ENCODE measurements at places on chromosomes 5 and 9.

DNA sequence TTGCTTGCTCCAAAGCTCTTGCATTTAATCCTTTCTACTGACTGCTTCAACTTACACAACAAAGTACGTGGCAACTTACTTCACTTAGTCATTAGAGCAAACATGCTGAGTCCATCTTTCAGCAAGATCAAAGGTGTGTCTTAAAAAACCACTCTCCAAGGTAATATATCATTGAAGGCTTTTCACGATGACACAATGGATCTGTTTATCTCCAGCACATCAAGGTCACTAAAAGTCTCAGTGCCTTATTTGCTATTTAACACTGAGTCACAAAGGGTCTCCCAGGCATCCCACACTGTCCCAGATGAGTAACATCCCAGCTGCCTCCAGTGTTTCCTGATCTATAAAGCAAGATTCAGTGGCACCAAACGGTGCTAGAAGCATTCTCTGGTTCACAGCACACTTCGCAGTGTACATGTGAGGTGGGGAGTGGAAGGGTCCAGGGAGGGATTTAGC, 3.7 kb upstream of the CLK4 start:
- DNase-seq = no peak

GRCh38 chr9:20684875-20685696, 1.0 kb downstream of the FOCAD start:
- no peak for DNase-seq

GRCh38 chr9:75639971-75640610, 250.4 kb upstream of the PCSK5 start:
- DNase-seq = no peak

- DNase-seq = no peak
Measured at GRCh38 chr5:176979669-176980068, 26.9 kb downstream of the UIMC1 start.

DNA sequence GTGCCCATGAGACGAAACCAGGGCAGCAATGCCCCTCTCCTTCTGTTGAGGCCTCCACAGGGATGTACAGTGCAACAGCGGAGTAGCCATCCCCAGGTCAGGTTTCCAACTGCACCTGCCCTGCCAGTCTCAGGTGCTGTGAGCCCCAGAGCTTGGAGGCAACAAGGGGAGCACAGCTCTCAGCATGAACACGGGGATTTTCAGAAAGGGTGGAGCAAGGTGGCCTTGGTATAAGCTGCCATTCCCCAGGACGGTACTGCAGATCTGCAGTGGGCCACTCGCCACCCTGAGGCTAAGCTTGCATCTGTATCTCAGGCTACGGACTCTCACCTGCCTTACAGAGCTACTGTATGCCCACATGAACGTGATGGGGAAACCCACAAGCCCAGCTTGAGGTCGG, 103.6 kb downstream of the GABBR2 start:
- DNase-seq = no peak

- DNase-seq = peak; percentile 54
Measured at GRCh38 chr5:132294728-132295504, 722 bp downstream of the SLC22A4 start.

- DNase-seq = no peak
Measured at GRCh38 chr9:72041775-72042194, 18.6 kb downstream of the C9orf57 start.

- no peak for DNase-seq
Measured at GRCh38 chr9:98432134-98432533, 176.7 kb upstream of the TBC1D2 start.

- DNase-seq = no peak
Measured at GRCh38 chr5:52710310-52710971, 77.3 kb upstream of the ITGA1 start.

DNA sequence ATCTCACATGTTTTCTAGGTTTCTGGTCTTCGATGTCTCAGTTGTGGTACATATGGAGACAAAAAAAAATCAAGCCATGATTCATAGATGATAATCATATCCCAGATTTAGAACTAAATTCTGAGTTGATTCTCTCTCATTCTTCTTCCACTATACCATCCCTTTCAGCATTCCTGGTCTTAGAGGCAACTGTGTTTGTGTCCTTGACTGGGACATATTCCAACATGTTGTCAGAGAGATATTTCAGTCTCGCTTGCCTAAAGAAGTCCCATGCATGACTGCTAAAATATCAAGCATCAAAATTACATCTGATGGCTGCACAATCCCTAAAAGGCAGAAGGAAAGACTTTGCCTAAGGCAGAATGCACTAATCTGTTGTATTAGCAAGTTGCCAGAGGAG, 236.6 kb downstream of the PSAT1 start:
- no peak for DNase-seq

DNA sequence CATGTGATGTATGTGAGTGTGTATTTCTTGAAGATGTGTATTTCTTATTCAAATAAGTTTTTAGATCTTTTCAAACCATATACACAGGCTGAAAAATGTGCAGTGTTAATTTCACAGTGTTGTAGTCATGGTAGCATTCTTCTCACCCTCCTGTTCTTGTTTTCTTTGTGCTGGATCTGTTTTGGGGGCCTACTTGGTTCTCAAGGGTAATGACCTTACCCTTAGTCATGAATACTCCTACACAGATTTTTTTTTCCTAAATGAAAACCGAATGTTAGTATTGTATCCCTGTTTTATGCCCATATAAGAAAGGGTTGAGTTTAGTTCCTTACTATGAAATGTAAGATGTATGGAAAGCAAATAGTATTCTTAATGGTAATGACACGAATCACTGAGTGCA, 88.0 kb downstream of the SLC44A1 start:
- no peak for DNase-seq

DNA sequence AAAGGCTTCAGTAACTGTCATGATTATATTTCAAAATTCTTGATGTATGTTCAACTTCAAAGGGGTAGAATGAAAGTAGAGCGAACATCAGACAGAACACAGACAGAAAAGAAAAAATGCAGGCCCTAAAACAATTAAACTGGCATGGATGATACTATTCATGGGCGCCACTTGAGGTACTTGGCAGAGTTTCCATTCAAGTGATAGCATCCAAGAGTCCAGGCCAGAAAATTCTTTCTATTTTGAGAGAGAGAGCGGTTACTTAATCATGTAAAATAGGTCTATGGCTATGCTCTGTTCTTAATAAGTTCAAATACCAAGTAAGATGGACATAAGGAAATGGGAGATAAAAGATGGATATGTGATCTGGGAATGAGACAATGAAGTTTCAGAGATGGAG, 21.4 kb upstream of the PRR16 start:
- DNase-seq = no peak

DNA sequence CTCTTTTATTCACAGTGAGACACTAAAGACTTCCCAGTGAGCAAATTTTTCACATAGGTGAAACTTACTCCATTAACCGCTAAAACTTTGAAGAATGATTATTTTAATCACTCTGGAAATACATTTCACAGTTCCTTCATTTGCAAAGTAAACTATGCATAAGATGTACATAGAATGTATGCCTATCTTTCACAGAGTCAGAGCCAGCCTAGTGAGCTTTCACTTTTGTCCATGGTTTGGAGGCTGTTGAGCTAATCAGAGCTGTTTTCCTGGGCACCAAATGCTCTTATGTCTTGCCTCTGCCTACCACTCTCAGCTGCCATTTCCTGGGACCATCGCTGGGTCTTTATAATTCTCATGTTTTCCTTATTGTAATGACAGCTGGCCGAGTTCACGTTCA, 67.3 kb downstream of the PDE8B start:
- no peak for DNase-seq

DNA sequence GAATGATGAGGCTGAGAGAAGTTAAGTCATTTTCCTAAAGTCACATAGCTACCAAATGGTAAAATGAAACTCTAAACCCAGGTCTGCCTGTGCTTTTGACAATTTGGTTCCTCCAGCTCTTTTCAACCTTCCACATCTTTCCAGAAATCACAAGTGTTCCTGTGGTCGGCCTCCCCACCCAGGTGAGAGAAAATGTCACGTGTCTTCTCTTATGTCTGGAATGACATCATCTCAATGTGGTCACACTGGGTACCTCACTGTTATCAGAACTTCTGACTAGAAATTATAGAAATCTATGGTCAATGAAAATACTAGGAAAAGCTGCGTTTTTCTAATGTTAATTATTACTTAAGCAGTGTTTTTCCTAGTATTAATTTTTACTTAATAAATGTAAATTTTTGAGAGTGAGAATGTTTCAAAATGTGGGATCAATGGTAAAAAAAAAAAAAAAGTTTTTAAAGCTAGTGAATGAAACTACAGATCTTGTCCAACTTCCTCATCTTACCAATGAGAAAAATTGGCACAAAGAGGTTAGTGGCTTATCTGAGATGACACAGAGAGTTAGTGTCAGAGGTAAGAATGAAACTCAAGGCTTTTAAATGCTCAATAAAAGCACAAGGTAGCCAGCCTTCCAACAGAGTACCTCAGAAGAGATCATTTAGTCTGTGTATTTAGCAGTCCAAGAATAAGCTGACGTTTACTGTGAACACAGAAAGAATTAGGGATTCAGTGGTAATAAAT, 228.7 kb upstream of the NR4A3 start:
- no peak for DNase-seq

GRCh38 chr5:152534641-152535040, 129.6 kb upstream of the NMUR2 start:
- no peak for DNase-seq

DNA sequence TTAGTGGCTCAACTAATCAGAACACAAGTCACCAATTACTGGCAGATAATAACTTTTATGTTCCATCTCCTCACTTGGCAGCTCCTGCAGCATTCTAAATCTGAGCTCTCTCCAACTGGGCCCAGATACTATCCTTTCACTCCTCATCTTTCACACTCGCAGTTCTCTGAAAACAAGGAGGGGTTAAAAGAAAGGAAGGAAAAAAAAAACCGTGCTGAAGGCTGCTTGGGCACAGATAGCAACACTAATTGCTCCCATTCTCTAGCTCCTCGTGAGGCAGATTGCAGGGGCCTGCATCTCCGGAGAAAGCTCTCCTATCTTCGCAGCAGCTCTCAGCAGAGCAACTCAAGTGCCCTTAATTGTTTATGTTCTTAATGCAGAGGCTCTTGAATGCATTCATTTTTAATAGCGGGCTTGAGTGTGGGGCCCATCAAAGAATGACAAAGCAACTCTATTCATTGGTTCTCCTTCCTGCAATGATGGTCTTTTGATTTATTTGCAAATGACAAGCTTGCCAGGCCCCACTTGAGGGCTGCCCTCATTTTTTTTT, 23.9 kb downstream of the TLE1 start:
- no peak for DNase-seq

GRCh38 chr5:142107036-142107735, 1.4 kb upstream of the NDFIP1 start:
- DNase-seq = no peak

GRCh38 chr9:32247168-32247567, 137.3 kb upstream of the ACO1 start:
- no peak for DNase-seq

DNA sequence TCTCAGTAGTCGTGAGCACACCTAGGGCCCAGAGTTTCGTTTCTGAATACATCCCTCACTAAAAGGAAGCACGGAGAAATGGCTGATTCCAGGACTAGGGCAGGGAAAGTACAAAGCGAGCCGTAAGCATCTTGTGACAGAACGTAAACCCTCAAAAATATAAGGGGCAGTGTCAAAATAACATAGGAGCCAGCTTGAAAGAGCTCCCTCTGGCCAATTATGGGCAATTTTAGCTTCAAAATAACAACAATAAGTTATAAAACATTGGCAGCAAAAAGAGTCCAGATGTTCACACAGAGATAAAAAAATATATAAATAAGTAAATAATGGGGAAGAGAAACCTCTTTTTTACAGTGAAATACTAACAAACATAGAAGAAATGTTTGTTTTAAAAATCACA, 18.5 kb upstream of the GLIS3 start:
- no peak for DNase-seq

- no peak for DNase-seq
Measured at GRCh38 chr9:75941066-75941465, 50.6 kb downstream of the PCSK5 start.

DNA sequence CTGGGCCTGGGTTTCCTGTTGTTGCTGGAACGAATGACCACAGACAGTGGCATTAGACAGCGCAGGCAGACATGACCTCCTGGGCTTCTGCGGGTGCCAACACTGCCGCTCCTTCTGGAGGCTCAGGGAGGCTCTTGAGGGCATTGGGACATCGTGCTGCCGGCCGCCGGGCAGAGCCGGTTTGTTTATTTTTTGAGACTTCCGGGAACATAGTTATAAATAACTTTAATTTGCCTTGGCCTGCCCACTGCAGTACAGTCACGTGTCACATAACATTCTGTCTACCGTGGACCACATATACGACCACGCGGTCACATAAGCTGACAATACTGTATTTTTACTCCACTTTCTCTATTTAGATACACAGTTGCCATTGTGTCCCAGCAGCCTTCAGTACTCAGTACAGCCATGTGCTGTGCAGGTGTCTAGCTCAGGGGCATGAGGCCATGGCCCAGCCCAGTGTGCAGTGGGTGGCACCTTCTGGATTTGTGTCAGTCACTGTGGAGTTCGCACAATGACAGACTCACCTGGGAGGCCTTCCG, 8.2 kb upstream of the TOR4A start:
- DNase-seq = no peak

DNA sequence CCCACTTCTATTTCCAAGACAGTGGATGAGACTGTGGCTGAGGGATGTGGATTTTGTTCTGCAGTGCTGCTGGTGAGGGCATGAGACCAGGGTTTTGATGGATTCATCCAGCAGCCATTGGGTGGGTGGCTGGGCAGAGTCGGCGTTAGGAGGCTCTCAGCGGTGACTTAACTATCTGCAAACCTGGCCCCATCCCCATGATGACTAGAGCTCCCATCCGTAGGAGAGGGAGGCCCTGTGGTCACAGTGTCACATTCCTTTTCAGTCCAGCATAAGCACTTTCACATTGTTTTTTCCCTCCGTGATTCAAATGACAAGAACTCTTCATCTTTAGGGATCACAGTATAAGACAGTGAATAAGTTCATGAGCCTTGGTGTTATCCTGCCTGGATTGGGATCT, 60.4 kb upstream of the SPRY4 start:
- no peak for DNase-seq

DNA sequence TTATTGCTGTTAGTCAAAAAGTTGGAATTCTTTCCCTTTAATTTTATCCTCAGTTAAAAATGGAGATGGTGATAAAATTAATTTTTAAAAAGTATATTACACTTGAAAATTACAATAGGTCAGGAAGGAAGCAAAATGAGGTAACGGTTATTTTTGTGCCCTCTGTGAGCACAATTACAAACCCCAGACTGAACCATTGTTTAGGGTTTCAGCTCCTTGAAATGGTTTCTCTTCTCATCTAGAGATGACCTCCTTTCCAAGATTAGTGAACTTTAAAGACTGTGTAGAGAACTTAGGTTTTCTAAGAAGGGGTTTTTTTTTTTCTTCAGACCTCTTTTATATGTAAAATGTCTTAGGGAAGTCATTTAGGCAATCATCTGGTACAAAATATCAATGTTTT, 126.2 kb upstream of the CHD1 start:
- no peak for DNase-seq

GRCh38 chr5:129379406-129379805, 80.7 kb upstream of the ADAMTS19 start:
- no peak for DNase-seq

- DNase-seq = no peak
Measured at GRCh38 chr5:175104677-175105076, 339.3 kb downstream of the DRD1 start.

GRCh38 chr5:80483636-80484232, 4.2 kb upstream of the FAM151B start:
- no peak for DNase-seq
